Activated naive CD8-positive, alpha-beta T cell treated with anti-CD3 and anti-CD28 coated beads, Interleukin-2, amount 50 U/mL, for 16 hours (primary cell): ENCODE measurements at places on chromosomes 11 and 22.

- DNase-seq, result no peak
These were observed 22.3 kb upstream of the RASL10A start for GRCh38 chr22:29337631-29338284.

GRCh38 chr11:46302866-46303265, 25.4 kb downstream of the CREB3L1 start:
- DNase-seq, result no peak

DNA sequence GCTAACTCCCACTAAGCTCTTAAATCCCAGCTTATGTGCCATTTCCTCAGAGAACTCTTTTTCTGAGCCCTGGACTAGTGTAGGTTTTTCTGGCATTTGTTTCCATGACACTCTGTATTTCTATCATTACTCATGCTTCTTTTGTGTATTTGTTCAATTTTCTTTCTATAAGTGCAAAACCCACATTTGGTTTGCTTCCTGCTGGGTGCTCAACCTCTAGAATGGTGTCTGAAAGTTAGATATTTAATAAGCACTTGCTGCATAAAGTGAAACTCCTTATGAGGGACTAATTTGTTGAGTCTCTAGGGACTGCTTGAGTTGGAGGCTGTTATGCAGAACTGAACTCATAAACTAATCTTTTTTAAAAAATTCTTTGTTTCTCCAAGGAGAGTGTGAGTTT, 68.6 kb downstream of the SYT9 start:
- no peak for DNase-seq

DNA sequence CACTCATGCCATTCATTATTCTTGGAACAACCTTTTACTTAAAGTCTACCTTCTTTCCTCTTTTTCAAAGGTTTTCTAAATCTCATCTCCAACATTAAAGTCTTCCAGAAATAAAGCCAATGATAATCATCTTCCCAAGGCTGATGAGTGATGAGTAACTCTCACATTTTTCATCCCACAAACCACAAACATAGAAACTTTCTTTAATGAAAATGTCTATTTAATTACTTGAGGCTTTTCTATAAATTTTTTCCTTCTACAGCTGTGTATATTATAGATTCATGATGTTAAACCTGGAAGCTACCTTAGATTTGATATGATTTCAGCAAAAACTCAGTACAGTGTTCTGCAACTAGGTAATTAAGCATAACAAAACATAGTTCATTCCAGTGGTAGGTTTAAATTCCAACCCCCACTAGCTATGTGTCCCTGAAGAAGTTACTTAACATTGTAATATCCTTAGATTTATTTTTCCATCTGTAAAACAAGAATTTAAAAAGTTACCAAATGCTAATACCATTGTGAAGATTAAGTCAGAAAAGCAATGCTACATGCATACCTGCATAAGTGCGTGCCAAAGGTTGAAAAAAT, 845.4 kb downstream of the KCNA4 start:
- no peak for DNase-seq

DNA sequence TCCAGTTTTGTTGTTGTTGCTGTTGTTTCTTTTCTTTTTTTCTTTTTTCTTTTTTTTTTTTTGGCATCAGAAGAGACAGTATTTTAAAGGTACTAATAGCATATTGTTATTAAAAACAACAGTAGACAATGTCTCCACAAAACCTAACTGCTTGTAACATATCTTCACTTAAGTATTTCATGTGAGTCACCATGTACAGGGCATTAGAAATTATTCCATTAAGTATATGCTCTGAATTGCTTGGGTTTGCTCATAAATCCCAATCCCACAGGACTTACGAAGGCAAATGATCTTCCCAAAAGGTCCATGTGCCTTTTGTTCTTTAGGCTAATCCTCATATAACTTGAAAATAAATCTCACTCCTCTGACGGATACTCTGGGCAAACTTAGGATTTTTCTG, 35.9 kb downstream of the MAP6 start:
- no peak for DNase-seq

- DNase-seq, result no peak
These were observed 1.2 kb upstream of the CERK start for GRCh38 chr22:46739094-46739870.
